ENCODE measurements at places on chromosomes 11 and 22.

DNA sequence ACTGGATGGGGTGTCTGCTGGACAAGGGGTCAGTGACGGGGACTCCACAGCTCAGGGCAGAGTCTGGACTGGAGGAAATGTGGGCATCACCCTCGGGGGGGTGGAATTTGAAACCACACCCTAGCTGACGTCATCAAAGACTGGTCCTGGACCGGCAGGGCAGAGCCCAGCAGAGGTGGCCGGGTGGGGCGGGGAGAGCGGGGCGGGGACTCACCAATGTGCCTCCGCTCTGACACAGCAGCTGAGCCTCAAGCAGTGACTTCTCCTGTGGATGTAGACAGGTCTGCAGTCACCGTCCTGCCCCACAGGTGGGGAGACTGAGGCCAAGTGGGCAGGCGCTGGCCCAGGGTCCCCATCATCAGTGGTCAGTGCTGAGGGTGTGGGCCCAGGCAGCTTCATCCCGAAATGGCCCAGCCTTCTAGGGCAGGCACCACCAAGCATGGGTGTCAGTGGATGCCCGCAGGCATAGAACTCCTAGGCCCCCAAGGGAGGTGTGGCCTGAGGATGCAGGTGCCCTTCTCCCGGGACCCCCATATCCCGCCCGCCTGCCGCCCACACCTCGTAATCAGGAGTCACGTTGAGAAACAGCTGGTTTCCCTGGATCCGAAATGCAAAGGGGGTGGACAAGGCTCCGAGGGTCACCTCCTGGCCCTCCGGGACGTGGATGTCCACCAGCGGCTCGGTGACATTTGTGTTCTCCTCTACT lies 603 bp downstream of the CDHR5 start:
- no peak for DNase-seq

DNA sequence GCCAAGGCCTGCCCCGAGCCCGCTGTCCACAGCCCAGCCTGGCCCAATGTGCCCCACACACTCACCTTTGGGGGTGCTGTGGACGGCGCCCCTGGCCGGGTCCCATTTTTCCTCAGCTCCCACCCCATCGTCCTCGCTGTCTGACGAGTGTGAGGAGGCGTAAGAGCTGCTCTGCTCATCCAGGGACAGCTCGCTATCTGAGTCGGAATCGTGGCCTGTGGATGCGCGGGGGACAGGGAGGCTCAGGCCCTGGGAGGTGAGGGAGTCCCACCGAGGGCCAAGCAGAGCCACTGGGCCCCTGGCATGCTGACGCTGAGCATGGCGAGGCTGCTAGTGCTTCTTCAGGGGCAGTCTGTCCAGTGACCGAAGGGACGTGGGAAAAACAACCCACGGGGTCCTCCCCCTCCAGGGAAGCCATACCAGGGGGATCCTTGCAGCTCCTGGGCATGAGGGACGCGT lies 29.7 kb downstream of the TRMU start:
- no peak for DNase-seq

GRCh38 chr22:27875951-27876350 lies 43.1 kb downstream of the PITPNB start:
- DNase-seq = no peak

DNA sequence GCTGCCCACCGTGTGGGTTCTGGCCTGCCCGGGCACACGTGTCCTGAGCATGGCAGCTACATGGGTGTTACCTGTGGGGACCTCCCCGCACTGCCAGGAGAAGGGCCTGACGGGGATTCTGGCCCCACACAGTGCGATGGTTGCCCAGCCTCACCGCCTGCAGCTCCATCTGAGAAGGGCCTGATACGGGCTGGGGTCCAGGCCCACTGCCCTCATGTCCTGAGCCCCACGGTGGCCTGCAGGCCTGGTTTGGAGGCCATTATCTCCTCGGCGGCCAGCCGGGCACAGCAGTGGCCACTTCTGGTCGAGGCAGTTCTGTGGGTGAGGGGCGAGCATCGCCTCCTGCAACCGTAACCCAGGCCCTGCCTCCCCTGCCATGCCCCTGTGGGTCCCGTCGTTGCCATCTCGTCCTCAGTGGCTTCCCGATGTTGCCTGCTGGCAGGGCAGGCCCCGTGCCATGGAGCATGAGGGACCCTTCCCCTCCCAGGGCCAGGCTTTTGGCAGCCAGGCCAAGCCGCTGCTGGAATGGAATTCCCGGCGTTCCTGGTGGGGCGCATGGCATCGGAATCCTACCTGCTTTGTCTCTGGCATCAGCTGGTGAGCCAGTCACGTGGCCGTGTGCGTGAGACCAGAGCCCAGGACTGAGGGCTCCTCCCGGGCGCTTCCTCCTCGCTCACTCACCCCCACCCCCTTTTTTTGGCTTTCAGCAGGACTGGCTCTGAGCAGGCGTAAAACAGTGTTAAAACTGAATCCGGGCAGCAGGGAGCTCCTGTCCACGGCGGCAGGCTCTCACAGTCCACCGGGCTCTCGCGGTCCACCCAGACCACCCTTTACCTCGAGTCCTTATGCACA lies 71.9 kb upstream of the PPARA start:
- DNase-seq = no peak

- DNase-seq = no peak
Observed at GRCh38 chr11:131897956-131898355, 527.5 kb downstream of the NTM start.

GRCh38 chr11:59866836-59867235 lies 549 bp upstream of the TCN1 start:
- DNase-seq = no peak

DNA sequence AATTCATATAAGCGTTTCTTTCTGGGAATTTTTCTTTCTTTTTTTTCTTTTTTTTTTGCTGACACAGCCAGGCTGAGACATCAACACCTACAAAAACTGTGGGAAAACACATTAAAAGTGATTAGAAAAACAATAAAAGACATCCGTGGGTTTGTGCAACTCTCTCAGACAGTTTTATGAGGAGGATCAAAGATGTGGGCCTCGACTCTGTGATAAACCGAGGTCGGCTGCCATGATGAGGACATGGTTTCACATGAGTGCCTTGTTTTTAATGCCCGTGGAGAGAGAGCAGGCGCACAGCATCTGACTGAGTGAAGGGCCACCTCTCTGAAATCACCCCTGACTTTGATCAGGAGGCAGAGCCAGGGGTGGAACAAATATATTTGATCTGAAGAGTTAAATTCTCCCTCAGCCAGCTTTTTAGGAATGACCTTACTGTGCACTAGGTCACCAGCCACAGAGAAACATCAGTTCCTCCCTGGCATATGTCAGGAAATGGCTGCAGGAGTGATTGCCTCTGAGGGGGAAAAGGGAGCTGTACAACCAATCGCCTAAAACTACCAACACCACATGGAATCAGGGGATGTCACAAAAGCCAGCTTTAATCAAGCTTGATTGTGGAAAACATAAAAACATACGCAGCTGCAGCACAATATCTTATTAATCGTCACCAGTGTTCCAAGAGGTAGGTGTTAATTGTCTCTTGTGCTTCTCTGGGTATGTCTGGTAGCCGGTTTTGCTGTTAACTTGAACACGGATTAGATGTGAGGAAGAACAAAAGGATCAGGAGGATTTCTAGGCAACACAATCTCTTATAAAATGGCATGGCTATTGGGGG lies 164.7 kb downstream of the MAML2 start:
- no peak for DNase-seq

- DNase-seq = no peak
Observed at GRCh38 chr11:122663056-122663740, 7.7 kb downstream of the UBASH3B start.

DNA sequence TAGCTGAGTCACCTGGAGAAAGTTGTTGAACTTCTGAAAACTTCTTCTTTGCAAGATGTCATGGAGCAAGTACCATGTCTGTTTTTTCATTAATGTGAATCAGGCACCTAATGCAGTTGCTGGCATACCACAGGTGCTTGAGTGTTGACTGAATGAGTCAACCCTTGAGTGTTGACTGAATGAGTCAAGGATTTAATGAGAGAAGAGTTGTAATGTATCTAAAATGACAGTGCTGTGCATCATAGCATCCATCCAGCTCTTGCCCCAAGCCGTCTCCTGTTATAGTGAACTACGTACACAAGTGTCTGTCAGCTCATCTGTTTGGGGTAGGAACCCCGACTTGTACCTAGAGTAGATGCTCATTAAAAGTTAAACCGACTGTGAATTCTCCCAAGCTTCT lies 93.1 kb downstream of the CWC15 start:
- no peak for DNase-seq

- DNase-seq = no peak
Observed at GRCh38 chr11:12075822-12076821, 34.3 kb upstream of the MICAL2 start.

GRCh38 chr22:32625985-32626384 lies 151.4 kb downstream of the FBXO7 start:
- no peak for DNase-seq

DNA sequence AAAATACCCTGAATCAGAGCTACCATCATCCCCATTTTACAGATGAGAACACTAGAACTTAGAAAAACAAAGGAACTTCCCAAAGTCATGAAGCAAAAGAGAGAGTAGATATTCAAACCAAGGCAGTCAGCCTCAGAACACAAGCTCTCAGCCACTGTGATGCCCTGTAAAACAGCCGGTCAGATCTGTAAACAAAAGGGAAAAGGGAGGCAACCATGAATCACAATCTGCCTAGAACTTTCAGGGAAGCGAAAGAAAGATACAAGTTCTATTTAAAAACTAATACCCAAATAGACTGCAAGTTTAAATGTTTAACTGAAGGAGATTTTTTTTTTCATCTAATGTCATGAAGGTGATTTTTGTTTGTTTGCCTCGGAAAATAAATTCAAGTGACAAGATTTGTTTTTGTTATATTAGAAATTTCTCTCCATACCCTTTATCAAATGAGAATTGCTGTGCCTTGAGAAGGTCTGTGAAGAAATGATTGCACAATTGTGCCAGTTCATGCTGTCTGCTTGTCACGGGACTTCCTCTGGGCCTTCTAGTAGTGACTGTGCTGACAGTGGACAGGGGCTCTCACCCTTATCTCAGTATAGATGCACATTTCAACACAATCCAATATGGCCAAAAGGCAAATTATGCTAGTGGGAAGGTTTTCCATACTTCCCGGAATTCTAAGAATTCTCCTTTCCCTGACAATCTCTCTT lies 11.7 kb downstream of the SAA1 start:
- no peak for DNase-seq

GRCh38 chr11:5600374-5600851 lies 4.0 kb downstream of the TRIM6 start:
- DNase-seq = no peak

DNA sequence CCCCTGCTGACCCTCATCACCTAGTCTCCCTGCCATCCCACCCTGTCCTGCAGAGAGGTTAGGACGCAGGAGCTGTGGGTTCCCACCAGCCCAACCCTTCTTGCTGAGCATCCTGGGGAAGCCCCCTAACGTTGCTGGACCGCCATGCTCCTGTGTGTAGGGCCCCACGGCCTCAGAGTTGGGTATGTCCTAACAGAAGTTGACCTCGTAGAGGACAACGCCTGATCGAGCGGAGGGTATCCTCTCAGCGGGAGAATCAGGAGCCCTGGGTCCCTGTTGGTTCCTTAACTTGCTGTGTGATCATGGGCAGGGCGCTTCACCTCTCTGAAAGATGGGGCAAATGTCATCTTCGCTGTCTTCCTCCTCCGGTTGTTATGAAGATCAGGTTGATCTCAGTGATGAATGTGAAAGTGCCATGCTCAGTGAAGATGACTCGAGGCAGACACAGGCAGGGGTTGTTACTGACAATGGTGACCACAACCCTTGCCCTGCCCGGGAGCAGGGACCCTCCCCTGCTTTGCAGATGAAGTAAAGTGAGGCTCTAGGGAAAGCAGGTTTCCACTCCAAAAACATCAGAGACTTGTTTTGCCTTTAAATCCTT lies 19.3 kb upstream of the CD5 start:
- DNase-seq = no peak

GRCh38 chr11:44029507-44029845 lies 18.3 kb upstream of the ACCSL start:
- DNase-seq = no peak

DNA sequence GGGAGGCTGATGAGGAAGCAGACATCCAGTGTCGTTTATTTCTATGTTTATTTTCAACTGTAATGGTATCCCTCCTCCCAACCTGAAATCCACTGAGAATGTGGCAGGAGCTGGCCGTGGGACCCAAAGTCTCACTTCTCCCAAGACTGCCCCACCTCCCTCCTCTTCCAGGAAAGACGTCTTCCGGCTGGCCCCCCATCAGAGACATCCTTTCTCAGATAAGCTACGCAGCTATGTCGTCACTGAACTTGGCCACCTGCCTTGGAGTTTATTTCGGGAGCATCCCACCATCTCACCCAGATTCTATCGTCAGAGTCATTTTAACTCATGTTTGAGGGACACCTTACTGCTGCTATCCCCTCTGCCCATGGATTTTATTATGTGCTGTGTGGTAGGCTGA lies 13.9 kb downstream of the TMEM184B start:
- DNase-seq = no peak

GRCh38 chr11:74689666-74690065 lies 41.6 kb downstream of the CHRDL2 start:
- DNase-seq = no peak

- no peak for DNase-seq
Observed at GRCh38 chr11:9493492-9493891, 32.7 kb downstream of the ZNF143 start.

GRCh38 chr11:100769165-100769564 lies 82.1 kb downstream of the ARHGAP42 start:
- no peak for DNase-seq

DNA sequence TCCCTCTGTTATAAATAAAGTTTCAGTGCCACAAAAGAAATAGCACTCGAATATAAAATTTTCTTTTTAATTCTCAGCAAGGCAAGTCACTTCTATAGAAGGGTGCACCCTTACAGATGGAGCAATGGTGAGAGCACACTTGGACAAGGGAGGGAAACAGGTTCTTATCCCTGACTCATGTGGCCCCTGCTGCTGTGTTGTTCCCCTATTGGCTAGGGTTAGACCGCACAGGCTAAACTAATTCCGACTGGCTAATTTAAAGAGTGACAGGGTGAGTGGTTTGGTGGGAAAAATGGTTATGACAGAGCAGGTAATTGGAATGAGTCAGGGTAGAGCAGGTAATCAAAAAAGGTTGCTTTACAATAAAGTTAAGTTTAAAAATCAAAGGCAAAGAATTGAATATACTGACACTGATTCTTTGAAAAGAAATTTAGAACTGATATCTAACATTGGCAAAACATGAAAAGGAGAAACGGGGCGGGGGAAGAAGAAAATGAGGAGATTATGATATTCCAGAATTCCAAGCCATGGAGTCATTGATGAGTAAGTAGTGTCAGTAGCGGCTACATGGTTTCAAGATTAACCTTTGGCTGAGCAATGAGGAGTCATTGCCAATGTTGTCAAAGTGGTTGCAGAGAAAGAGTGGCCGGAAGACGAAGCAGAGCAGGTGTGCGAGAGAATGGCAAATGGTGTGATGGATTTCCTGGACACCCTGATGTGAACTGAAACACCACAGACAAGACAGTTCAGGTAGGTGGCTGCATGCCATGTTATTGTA lies 48.4 kb upstream of the MRGPRX1 start:
- DNase-seq = no peak

DNA sequence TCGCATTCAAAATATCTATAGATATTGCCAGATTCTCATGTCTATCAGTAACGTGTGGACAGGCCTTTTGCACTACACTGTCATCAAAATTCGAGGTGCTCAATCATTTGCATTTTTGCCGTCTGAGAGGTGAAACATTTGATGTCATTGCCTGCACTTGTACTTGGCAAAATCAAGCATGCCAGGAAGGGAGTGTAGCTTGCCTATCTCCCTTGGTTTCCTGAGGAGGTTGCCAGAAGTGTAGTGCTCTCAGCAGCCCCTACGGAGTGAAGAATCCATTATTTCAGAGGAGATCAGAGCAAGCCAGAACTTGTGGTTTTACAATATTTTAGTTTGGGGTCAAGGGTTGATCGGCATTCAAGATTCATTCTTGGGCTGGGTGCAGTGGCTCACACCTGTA lies 30.2 kb upstream of the APOL5 start:
- no peak for DNase-seq

- DNase-seq = no peak
Observed at GRCh38 chr11:14821031-14821430, 71.0 kb downstream of the CYP2R1 start.

All from cortex of kidney (tissue), 1 donor.